ENCODE measurements at places on chromosomes 7 and 10.

GRCh38 chr10:116868722-116869121 lies 19.4 kb downstream of the ENO4 start:
- DNase-seq: no peak

- DNase-seq: no peak
Observed at GRCh38 chr7:31437250-31437865, 76.5 kb upstream of the ITPRID1 start.

GRCh38 chr10:69629519-69629896 lies 539 bp upstream of the FAM241B start:
- no peak for DNase-seq

GRCh38 chr7:131605280-131605878 lies 49.0 kb upstream of the PODXL start:
- no peak for DNase-seq

DNA sequence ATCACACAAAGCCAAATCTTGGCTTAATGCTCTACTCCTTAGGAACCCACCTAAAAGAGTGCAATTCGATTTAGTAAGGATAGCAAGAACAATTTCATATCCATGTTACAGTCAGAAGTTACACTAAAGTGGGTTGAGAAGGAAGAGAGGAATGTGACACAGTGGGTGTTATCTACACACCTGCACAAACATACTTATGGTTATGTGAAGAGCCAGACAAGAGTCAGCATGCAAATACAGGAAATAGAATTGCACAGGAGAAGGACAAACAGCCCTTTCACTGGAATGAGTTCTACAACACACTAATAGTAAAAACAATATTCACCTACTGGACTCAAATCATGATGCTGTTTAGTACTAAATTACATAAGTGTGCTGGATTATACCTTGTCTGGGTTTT lies 262.8 kb downstream of the DGKB start:
- DNase-seq: no peak

- no peak for DNase-seq
Observed at GRCh38 chr10:110495731-110496552, 1.8 kb upstream of the DUSP5 start.

DNA sequence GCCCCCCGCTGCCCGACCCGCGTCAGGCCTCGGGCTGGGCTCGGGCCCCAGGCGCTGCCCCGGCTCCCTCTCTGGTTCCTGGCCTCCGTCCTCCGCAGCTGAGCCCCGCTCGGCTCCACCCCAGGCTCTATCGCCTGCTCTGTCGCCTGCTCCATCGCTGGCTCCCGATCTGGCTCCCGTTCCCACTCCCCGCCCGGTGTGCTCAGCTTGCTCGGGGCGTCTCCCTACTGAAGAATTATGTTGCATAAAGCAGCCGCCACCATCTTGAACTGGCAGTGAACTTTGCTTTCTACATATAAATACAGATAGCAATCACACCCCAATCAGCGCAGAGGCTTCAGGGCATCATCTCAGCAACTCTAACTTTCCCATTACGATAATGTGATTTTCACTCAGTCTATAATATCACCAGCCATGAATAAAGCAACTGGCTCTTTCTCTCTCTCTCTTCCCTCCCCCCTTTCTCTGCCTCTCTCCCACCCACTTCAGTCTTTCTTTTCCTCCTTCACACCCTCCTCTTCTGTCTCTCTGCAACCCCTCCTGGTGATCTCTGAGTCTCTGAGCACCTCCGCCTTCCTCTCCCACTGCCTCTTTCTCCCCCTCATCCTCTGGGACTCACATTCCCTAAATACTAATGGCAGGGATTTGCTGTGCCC lies 43.3 kb upstream of the BTRC start:
- DNase-seq: no peak

- no peak for DNase-seq
Observed at GRCh38 chr10:21511946-21512572, 13.4 kb downstream of the SKIDA1 start.

GRCh38 chr7:135189221-135189662 lies 18.7 kb upstream of the CYREN start:
- no peak for DNase-seq

DNA sequence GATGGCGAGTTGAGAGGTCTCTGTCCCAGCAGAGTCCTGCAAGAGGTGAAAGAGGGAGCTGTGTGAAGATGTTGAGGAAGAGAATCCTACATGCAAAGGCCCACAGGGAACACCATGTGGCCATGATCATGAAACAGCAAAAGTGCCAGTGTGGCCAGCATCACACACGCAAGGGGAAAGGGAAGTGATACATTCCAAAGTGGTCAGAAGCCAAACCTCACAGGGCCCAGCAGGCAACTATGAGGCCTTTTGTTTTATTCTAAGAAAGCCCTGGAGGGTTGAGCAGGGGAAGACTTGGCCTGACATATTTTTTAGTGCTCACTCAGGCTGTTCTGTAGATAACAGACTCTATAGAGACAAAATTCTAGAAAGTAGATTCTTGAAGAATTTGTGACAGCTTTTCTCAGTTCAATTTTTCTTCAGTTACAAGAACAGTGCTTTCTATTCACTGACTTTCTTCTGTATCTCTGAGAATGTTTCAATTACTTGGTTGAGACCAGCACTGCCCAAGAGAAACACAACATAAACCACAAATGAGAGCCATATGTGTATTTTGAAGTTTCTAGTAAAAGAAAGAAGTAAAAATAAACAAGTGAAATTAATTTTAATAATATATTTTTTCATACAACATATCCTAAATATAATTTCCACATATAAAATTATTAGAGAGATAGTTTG lies 82.3 kb downstream of the HTR7 start:
- no peak for DNase-seq

- DNase-seq: no peak
Observed at GRCh38 chr10:70693619-70694335, 21.5 kb downstream of the ADAMTS14 start.

DNA sequence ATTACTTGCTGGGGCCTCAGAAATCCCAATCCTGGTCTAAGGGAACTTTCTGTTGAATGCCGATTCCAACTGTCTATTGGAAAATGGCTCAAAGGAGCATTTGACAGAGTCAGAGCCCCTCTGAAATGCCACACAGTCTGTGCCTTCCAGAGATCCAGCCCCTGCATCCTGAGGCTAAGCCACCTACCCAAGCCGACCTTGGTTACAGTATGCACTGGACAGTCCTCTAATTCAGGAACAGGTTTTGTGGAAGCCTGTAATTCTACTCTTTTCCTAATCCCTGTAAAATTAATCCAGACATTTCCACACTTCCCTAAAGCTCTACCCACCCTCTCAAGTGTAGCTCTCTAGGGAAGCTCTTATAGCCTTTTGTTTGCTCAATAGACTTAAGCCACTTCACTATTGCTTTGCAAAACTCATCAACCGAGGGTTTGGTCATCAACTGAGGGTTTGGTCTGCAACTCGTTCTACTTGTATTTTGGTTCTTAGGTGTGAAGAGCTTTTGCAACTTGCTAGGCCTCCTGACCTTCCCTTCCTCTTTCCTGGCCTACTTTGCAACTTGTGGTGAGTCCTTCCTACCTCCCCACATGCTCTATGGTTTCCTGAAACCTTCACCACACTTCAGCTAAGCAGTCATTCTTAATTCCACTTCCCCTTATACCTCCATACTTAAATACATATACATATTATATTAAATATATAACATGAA lies 364.8 kb downstream of the SFMBT2 start:
- peak; percentile 71 for DNase-seq

GRCh38 chr7:46832136-46832535 lies 749.8 kb downstream of the TNS3 start:
- DNase-seq: no peak
